ENCODE measurements at places on chromosomes 3 and 15.

DNA sequence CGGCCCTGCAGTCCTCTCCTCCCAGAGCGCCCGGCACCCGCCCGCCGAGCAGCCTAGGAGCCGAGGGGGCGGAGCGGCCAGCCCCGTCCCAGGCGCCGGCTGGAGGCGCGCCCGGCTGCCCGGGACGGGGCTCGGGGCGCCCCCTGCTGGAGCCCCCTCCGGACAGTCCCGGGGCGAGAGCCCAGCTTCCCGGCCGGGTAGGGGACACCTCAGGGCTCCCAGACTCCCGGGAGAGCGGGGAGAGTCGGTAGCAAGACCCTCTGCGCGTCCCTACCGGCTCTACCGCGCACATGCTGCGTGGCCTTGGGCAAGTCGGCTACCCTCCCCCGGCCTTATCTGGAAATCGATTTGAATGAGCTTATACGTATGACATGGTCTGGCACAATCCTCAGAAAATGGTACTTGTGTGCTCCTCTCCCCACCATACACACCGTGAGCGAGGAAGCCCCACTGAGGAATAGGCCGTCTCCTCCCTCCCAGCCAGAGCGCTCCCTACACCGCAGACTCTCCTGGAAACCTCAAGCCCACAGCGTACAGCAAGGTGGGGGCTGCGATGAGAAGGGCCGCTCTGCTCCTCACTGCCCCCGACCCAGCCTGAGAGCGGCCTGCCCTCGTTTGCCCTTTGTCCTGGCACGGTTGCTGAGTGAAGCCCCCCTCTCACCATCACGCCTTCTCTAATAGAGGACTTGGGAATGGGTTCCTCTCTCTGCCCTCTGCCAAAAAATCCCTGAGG lies at the start of gene DAPK2:
Gene DAPK2 (minus strand): TSS at position 65 of the 733 bp plus-strand sequence. CDS start 6,224 bp downstream, outside the sequence.
- DNase-seq = peak; percentile 29

DNA sequence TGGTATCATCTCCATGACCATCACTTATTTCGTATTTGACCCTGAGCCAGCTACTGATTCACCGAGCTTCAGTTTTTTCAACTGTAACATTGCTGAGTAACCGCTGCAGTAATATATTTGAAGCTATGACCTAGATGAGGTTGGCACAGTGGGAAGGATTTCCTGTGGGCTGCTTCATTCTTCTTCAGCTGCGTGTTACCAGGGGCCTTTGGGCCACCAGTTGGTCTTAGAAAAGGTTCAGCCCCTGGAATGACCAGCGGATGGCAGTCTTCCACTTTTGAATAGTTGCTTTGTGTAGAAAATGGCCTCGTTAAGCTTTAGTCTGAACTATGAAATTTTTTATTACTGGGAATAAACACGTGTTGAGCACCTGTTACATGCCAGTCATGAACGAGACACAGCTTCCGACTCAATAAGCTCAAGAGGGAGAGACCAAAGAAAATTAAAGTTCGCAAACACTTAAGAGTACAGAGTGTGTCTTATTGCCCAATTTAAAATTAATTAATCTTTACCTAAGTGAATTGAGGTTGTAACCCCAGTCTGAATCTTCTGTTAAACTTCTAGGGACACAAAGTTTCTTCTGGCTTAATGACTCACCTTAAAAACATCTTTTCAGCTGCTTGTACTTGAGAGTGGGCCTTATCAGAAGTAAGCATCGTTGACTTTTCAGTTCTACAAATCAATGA lies 57.6 kb upstream of the NR2E3 start:
- no peak for DNase-seq

GRCh38 chr3:88369767-88370166 lies 220.0 kb downstream of the C3orf38 start:
- no peak for DNase-seq

GRCh38 chr3:187943677-187944389 lies 198.6 kb upstream of the BCL6 start:
- DNase-seq = no peak

GRCh38 chr3:147159141-147159540 lies 247.2 kb downstream of the ZIC4 start:
- DNase-seq = no peak

- no peak for DNase-seq
Observed at GRCh38 chr3:34159613-34160420, 361.4 kb downstream of the PDCD6IP start.

DNA sequence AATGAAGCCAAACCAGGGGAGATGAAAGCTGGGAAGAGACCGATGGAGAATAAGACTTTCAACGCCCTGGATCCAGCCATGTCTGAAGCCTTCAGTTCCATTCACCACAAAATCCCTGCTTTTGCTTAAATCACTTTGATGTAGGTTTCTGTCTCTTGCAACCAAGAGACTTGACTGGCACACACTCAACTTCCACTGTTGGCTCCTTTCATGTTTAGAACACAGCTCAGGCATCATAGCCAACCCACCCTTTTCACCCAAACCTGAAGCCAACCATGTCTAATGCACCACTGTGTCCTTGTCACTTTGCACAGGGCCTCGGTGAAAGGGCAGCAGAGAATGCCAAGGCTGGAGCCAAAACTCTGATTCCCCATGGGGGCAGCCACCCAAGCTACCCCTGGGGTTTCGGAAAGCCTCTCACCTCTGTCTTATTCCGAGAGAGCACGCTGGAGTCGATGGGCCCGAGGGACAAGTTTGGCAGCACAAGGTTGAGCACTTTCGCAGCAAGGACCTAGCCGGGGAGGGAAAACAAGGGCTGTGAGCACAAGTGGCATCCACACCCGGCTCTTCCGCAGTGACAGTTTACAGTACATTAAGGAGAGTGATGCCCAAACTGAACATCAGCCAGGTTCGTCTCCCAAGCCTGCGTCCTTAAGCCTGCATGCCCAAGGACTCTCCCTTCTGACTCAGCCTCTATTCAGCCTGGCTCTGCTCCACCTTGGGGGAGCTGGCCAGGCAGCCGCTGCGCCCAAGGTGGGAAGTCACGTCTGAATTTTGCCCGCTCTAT lies 37.6 kb downstream of the ABTB1 start:
- DNase-seq = no peak

DNA sequence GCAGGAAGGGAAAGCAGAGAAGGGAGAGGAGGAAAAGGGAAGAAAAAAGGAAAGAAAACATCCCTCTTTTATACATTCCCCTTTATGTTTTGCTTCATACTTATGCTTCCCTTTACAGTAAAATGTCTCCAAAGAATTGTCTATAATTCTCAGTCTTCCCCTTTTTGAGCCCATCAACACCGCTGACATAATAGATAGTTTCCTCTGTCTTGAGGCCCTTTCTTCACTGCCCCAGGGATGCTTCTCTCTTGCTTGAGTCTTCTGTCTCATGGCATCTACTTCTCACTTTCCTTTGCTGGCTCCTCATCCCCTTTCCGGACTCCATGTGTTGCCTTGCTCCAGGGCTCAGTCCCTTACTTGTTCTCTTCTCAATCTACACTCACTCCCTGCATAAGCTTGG lies 99.7 kb upstream of the DAZL start:
- DNase-seq = no peak

DNA sequence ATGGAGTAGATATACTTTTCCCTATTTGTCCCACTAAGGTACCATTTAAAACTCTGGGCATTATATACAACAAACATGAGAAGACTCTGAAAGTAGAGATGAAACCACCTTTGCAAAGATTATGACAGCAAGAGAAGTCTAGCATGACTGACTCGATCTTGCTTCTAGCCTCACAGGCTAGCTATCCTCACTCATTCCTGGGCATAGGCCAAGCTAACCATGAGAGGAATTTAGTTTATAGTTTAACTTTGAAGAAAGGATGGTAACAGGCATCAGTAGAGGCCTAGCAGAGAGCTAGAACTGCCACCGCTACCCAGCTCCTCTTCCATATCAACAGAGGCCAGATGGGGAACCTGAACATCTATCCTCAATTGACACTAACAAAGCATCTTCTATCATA lies 63.5 kb upstream of the FSIP1 start:
- DNase-seq = no peak

- DNase-seq = no peak
Observed at GRCh38 chr15:77527831-77528231, 104.9 kb downstream of the LINGO1 start.

DNA sequence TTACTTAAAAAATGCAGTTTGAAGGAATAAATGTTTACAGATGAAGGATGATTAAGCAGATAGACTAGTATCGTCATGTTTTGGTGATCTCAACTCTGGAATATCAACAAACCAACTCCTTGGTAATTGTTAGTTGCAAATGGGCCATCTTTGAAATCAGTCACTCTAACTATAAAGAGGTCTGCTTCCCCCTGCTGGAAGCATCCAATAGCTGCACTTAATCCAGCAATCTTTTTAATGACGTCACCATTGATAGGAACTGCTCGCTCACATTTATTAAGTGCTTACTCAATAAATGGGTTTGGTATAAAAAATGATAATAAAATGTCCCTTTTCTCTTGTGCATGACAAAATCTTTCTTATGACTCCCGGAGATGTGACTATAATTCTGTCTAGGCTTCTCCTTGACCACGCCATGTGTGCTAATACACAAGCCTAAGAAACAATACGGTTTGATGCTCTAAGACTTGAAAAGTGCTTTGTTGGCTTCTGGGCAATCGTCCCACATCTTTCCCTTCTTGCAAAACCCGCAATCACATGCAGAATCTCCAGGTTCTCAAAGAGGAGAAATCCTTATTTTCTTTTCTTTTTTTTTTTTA lies 227.6 kb upstream of the POU1F1 start:
- no peak for DNase-seq

GRCh38 chr15:39009740-39010139 lies 445.1 kb upstream of the RASGRP1 start:
- no peak for DNase-seq

GRCh38 chr3:31829826-31830426 lies 151.1 kb downstream of the OSBPL10 start:
- no peak for DNase-seq

DNA sequence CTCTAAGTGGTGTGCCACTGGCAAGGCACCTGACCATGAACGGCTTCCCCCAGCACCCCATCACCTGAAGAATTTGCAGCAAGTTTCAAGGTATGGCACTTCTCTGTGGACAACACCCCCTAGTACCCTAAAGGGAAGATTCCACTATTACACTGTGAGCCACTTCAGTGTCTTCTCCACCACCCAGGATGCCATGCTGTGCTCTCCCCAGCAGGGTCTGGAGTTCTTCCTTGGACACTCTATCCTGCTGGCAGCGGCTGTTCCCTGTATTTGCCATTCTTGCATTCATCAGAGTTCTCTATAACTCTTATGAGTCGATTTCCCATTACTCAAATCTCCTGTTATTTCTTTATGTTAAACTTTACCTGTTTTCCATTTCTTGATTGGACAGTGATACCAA lies 33.9 kb upstream of the RNU6-1 start:
- no peak for DNase-seq

DNA sequence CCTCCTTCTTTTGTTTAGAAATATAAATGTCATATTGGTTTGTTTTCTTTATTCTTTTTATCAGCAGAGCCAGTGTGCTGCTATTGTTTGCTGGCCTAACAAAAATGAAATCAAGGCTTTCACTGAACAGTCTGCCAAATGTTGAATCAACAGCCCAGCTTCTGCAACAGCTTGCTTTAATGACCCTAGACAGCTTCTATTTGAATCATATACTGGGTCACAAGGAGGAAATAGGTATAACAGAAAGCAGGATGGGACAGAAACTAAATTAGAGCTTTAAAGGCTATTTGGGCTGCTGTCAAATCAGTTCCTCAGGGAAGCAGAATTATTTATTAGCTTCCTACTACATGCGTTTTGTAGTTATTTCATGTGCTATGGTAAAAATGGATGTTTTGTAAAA lies 12.1 kb upstream of the DNAJC13 start:
- DNase-seq = no peak

DNA sequence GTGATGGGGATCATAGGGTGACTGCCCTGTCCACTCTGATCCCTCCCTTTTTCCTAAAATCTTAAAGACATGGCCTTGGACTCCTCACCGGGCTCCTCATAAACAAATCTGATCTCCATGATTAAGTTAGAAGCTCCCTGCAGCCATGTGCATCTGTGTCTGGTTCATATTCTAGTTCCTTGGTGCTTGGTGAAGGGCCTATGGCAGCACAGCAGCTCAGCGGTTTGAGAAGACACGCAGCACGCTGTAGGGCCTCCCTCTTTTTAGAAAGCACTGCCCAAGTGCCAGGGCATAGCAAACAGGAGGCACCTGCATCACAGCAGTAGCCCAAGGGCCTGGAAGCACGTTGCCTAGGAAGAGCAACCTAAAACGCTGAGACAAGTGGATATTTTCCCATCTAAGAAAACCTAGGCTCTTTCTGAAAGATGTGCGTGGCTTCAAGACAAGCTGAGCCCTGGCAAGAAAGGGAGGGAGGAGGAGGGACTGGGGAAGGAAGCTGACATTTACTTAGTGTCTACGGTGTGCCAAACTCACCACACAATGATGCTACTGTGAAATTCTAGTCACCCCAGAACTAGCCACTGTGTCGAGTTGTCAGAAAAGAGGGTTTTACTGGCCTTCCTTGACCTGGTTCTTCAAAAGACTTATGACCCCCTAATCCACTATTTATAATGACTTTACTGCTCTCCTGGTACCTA lies 14.9 kb upstream of the ULK3 start:
- DNase-seq = no peak

DNA sequence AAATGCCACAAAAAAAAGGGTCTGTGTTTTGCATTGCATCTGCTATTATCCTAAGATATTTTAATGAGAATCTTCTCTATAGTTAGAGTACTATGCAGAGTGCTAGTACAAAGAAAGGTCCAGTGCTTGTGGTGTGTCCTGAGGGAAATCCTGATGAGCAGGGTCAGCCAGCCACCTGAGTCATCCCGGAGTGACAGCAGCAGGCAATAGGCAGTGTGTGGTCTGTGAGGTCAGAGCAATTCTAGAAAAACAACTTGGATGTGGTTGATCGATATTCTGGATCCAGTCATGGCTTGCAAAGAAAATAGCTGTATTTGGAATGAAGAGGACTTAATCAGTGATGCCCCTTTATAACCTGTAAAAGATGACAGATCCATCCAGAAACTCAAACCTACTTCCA lies 119.2 kb downstream of the CTNNB1 start:
- no peak for DNase-seq

DNA sequence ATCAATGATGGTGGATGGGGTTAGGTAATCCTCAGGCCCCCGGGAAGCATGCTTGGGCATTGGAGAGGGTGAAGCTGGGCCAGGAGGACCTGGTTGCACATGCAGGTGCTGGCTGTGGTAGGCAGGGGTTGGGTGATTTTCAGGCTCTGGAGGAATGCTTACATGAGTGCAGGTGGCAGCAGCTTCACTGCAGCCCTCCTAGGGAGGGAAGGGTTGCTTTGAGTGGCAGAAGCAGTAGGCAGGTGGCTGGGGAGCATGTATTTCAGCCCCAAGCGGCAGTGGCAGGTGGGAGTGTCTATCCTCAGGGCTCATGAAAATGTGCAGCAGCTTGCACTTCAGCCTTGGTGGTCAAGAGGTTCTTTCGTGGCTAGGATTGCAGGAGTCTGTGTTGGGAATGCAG lies 230.0 kb upstream of the CTNNB1 start:
- DNase-seq = no peak

DNA sequence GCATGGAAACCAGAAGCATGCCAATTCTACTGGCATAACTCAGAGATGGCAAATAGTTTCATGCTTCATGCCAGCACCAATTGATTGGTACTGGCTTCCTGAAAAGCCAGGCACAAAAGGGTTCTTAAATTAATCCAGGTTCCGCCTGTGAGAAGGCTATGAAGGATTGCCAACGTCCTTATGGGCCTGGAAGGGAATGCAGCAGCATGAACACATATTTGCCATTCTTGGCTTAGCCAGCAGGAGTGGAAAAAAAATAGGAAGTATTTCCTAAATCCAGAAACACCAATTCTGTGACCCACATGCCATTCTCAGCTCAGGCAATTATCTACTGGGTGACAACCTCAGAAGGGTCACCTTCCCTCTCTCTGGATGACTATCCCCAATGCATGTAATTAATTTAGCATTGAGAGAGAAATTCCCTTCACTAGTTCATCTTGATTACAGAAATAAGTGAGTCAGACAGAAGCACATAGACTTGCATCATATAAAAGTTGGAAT lies 36.0 kb downstream of the ADAMTS9 start:
- no peak for DNase-seq

All from activated naive CD4-positive, alpha-beta T cell (primary cell).